GM12878 (cell line): ENCODE measurements at places on chromosomes 1 and 21. TPM values are rescaled to one million over a fixed set of nuclear protein-coding genes. Genes with fewer than 3 reads are reported as not detected.

The ANGEL2 gene
- polyA plus RNA-seq, result 29.3 and 29.9 TPM in 2 replicates

The ZNF648 gene
- not detected in 2 replicates for polyA plus RNA-seq

The REG4 gene
- not detected in 2 replicates for polyA plus RNA-seq

The LEFTY2 gene
- polyA plus RNA-seq, result not detected in 2 replicates

The ATP6V1G3 gene
- not detected in 2 replicates for polyA plus RNA-seq

The TTLL10 gene
- polyA plus RNA-seq, result not detected in 2 replicates

The NT5C1A gene
- not detected in 2 replicates for polyA plus RNA-seq

The MAN1C1 gene
- 0.22 TPM in 1 of 2 replicates, not detected in the other for polyA plus RNA-seq

DNA sequence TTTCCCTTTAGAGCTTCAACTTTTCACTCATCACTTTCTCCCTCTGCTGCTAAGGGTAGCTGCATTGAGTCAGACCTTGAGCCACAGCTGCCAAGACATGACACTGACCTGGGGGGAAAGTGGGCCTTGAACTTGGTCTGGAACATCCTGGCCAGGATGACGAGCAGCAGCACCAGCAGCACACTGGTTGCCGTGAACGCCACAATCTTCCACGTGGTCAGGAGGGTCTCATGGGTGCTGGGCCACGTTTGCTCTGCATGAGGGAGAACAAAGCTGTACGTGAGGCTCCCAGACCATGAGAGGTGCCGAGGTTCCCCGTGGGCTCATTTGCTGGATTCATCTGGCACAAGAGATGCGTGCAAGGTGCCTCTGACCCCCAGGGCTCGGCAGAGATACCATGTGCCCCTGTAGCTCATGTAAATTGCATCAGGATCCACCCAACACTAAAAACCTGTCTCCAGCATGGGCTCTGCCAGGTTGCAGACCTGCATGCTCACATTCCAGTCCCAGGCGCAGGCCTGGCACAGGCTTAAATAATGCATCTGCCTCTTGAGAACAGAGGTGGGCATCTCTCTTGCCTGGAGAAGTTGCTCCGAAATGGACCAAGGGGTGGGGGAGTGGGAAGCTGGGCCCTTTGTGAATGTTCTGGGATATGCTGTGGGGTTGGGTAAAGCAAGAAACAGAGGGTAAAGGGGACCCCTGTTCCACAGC, 84.6 kb upstream of the TLR5 start:
- no peak for DNase-seq

DNA sequence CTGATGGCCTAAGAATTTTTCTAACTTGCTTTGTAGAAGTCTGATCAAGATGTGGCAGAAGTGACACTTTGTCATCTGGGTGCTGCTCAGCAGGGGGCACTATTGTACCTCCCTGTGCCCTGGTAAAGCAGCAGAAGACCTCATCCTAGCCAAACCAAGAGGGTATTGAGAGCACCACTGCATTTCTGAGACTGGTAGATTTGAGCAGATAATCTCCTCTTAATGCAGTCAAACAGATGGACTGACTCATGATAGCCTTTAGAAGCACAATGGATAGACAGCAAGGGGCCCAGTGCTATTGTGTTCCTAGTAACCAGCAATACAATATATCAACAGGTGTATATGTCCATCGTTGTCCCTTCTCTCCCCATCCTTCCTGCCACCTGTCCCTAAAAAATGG, 5.7 kb downstream of the TPM3 start:
- DNase-seq, result no peak

DNA sequence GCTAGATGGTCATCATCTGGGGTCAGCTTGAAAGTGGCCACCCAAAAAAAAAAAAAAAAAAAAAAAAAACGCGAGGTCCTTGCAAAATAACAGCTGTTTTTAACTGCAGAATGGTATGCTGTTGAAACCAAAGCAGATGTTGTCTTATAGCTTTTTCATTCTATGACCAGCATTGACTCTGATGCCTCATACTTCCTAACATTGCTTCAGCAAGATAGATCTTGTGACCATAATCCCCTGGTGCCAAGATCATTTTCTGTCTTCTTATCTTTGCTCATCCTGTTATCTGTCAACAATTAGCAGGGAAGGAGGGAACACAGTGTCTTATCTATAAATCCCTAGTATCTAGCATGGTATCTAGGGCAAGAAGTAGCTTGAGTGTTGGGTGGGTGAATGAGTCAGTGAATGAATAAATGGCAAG, 181.5 kb downstream of the PLPP3 start:
- DNase-seq, result no peak

GRCh38 chr1:36096500-36097432, 8.1 kb downstream of the ADPRS start:
- no peak for DNase-seq

GRCh38 chr1:36125129-36125991, at the start of gene COL8A2:
Gene COL8A2 (minus strand): TSS chr1:36125222. CDS start chr1:36100242, 24,980 bp downstream.
- no peak for DNase-seq

DNA sequence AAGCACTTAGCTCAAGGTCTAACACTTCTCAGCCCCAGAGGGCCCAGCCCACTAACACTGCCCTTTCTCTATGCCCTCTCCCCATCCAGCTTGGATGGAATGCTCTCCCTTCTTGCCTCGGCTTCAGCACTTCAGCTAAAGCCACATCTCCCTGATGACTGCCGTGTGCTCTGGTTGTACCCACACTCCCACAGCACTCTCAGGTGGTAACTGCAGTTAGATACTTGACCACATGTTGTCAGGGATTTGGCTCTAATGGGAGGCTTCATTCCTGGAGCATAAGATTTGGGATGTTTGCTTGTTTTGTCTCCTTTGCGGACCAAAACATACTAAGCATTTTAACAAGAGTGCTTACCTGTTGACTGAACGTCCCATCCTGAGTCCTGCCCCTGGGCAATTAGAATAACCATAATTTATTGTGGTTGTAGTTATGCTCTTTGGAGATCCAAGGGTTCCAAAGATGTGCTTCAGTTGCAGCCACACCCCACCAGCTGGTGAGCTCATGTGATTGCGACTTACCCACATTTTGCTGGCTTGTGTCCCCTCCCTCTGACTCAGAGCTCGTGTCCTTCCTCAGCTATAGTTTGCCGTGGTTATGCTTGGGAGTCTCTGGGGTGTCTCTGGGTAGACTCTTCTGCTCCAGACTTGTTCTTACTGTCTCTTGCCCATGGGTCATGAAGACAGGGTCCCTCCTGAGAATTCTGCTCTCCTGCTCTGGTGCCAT, 7.7 kb upstream of the SLC26A9 start:
- no peak for DNase-seq

DNA sequence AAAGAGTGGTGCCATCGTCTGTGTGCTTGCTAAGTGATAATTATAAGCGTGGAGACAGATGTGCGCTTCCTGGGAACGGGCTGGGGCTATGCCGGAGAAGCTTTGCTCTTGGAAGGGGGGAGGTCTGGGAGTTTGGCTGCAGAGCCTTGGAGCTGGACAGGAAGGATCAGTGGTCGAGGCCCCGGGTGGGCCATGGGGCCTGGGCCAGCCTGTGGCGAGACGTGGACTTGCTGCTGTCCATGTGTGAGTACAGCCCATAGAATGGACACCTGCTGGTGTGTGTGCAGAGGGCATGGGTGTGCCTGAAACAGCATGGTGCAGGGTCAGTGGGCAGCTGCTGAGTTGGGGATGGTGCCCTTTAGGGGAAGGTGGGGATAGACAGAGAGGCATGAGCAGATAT, 121.3 kb downstream of the PCBP3 start:
- DNase-seq, result no peak

DNA sequence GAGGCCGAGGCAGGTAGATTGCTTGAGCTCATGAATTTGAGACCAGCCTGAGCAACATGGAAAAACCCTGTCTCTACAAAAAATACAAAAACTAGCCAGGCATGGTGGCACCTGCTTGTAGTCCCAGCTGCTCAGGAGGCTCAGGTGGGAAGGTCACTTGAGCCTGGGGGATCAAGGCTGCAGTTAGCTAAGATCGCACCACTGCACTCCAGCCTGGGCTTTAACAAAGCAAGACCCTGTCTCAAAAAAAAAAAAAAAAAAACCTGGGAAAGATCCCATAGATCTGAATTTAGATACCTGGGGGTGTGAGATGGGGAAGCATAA, 32.9 kb downstream of the NIBAN1 start:
- DNase-seq, result no peak

DNA sequence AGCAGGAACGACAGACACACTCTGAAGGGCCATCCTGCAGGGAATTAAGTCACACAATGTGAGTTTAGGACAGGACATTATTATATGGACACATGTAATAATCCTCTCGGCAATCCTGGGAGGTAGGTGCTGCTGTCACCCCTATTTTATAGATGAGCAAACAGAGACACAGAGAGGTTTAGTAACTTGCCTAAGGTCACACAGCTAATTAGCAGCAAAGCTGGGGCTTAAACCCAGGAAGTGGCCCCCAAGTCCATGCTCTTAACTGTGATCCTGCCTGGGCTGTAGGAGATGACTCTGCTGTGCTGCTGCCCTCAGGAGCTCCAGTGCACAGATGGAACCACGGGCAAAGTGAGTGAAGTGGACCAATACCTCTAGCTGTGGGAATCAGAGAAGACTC, 660.0 kb downstream of the PTPRU start:
- no peak for DNase-seq
